Hepatocyte (in vitro differentiated cells): ENCODE measurements at places on chromosomes 16 and 17. TPM values are rescaled to one million over a fixed set of nuclear protein-coding genes. Genes with fewer than 3 reads are reported as not detected.
A peak's percentile ranks its signal among the peaks of the same experiment; 100 is the strongest.

RAB37 gene
- polyA plus RNA-seq = 7.0 and 11.8 TPM in 2 replicates

C16orf96 gene
- 0.15 TPM in 1 of 2 replicates, not detected in the other for polyA plus RNA-seq

USP43 gene
- 3.6 and 5.5 TPM in 2 replicates for polyA plus RNA-seq

HOXB3 gene
- 1.8 and 4.0 TPM in 2 replicates for polyA plus RNA-seq

ARL4D gene
- 93.2 and 99.9 TPM in 2 replicates for polyA plus RNA-seq

CCR7 gene
- 2.9 and 4.1 TPM in 2 replicates for polyA plus RNA-seq

ALOX15B gene
- 26.0 and 26.1 TPM in 2 replicates for polyA plus RNA-seq

INCA1 gene
- polyA plus RNA-seq = 4.1 and 5.5 TPM in 2 replicates

ZKSCAN2 gene
- polyA plus RNA-seq = 2.5 and 3.1 TPM in 2 replicates

ABCA8 gene
- 2.1 and 2.4 TPM in 2 replicates for polyA plus RNA-seq

C16orf95 gene
- polyA plus RNA-seq = 6.6 and 10.6 TPM in 2 replicates

NOD2 gene
- polyA plus RNA-seq = not detected in 2 replicates

CCL3 gene
- polyA plus RNA-seq = 17.0 and 22.2 TPM in 2 replicates

SPATA32 gene
- polyA plus RNA-seq = 0.19 and 0.31 TPM in 2 replicates

B4GALNT2 gene
- 0.40 and 0.88 TPM in 2 replicates for polyA plus RNA-seq

GRCh38 chr16:12539185-12539929 is 264.3 kb downstream of the CPPED1 start:
- peaks cover 8% of the 10 kb centered on the region for H3K4me1 ChIP-seq
- H3K36me3 ChIP-seq = no peaks in the 10 kb centered on the region
- H3K27ac ChIP-seq = no peak overlapping the region
- no peak overlapping the region for H3K4me3 ChIP-seq
- no peaks in the 10 kb centered on the region for H3K27me3 ChIP-seq
- peak; percentile 42 for DNase-seq

DNA sequence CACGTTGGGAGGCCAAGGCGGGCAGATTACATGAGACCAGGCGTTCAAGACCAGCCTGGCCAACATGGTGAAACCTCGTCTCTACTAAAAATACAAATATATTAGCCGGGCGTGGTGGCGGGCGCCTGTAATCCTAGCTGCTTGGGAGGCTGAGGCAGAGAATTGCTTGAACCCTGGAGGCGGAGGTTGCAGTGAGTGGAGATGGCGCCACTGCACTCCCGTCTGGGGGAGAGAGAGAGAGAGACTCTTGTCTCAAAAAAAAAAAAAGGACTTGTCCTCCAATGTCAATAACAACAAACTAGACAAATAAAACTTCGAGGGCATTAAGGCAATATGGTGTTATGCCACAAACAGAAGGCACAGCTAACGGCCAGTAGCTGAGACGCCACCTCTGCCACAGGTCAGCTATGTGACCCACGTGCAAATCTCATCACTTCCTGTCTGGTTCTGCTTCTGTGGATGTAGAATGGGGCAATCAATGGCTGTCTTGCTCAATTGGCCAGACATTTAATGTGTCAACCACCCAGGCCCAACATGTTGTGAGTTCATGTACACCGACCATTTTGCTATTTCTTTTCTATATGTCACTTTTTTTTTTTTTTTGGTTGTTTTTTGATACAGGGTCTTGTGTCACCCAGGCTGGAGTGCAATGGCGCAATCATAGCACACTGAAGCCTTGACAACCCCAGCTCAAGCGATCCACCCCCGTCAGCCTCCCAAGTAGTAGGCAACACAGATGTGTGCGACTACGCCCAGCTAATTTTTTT is 834 bp upstream of the TXNDC11 start:
- peak; percentile 44 for DNase-seq
- peak overlapping the region; percentile 94 for H3K27ac ChIP-seq
- no peaks in the 10 kb centered on the region for H3K36me3 ChIP-seq
- H3K27me3 ChIP-seq = no peaks in the 10 kb centered on the region
- peak overlapping the region; percentile 2 for H3K4me3 ChIP-seq

- no peak overlapping the region for H3K27ac ChIP-seq
- no peaks in the 10 kb centered on the region for H3K27me3 ChIP-seq
- no peak overlapping the region for H3K4me3 ChIP-seq
- DNase-seq = no peak
Measured at GRCh38 chr16:47644166-47644565, 183.0 kb downstream of the PHKB start.

DNA sequence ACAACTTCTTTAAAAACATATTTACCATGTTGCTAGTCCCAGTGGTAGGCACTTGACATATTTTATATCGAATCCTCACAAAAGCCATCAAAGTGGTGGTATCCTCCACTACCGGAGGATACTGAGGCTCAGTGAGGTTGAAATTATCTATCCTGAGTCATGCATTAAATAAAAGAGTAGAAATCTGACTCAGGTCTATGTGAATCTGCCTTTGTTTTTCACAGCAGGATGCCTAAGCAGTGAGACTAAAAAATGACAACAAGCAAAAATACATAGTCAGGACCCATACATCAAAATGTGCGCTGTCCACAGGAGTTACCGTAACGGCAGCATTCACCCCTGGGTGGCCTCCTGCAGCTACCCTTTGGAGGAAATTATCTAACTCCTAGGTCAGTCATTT is 17.7 kb downstream of the BRD7 start:
- no peak for DNase-seq
- H3K4me3 ChIP-seq = no peak overlapping the region
- no peak overlapping the region for H3K27ac ChIP-seq
- H3K36me3 ChIP-seq = peaks cover 3% of the 10 kb centered on the region

- DNase-seq = no peak
- no peak overlapping the region for H3K4me3 ChIP-seq
- no peak overlapping the region for H3K27ac ChIP-seq
Measured at GRCh38 chr16:4465977-4466779, 8.2 kb downstream of the NMRAL1 start.

GRCh38 chr17:7313088-7313889 is 1.9 kb downstream of the GPS2 start:
- H3K27me3 ChIP-seq = no peaks in the 10 kb centered on the region
- peak overlapping the region; percentile 46 for H3K27ac ChIP-seq
- H3K36me3 ChIP-seq = peaks cover 8% of the 10 kb centered on the region
- peaks cover 21% of the 10 kb centered on the region for H3K4me1 ChIP-seq

DNA sequence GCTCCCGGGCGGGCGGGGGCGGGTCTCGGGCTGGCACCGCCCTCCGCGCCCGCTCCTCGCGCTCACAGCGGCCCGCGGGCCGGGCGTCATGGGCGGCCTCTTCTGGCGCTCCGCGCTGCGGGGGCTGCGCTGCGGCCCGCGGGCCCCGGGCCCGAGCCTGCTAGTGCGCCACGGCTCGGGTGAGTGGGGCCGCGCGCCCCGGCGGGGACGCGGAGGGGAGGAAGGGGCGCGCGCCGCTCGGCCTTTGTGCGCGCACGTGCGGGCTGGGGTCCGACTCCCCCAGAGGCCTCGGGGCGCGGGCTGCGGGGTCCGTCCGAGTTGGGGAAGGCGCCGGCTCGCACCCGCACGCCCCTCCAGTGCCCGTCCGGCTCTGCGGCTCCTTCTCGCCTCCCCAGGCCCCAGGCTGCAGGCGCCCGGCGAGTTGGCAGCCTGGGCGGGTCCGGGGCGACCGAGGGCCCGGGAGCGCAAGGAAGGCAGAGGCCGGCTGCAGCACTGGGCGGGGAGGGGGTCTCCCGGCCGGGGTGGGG is at the start of gene NME4:
Gene NME4, plus strand, starts transcription at position 65 of the 527 bp plus-strand sequence. Its CDS starts 24 bp downstream, at position 89.
- peak; percentile 73 for DNase-seq
- H3K4me3 ChIP-seq = peak within 1 kb of the TSS; percentile 82
- H3K27ac ChIP-seq = peak within 1 kb of the TSS; percentile 87
- no peaks in the 10 kb centered on the region for H3K36me3 ChIP-seq
- peaks cover 19% of the 10 kb centered on the region for H3K4me1 ChIP-seq
- no peaks in the 10 kb centered on the region for H3K27me3 ChIP-seq

DNA sequence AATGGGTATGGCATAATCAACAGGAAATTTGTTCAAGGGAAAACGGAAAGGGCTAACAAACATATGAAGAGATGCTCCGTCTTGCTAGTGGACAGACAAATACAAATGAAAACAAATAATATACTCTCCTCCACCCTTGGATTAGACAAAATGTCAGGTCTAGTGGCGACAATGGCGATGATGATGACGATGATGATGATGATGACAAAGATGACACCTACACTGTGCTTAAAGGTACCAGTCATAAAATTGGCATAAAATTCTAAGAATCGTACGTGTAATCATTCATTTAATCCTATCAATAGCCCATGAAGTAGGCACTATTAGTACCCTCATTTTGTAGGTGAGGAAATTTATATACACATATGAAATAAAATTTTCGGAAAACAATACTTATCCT is 174.6 kb downstream of the PMP22 start:
- no peak overlapping the region for H3K27ac ChIP-seq
- H3K27me3 ChIP-seq = peaks cover 6% of the 10 kb centered on the region
- H3K4me3 ChIP-seq = no peak overlapping the region
- H3K4me1 ChIP-seq = no peaks in the 10 kb centered on the region
- no peaks in the 10 kb centered on the region for H3K36me3 ChIP-seq
- DNase-seq = no peak

DNA sequence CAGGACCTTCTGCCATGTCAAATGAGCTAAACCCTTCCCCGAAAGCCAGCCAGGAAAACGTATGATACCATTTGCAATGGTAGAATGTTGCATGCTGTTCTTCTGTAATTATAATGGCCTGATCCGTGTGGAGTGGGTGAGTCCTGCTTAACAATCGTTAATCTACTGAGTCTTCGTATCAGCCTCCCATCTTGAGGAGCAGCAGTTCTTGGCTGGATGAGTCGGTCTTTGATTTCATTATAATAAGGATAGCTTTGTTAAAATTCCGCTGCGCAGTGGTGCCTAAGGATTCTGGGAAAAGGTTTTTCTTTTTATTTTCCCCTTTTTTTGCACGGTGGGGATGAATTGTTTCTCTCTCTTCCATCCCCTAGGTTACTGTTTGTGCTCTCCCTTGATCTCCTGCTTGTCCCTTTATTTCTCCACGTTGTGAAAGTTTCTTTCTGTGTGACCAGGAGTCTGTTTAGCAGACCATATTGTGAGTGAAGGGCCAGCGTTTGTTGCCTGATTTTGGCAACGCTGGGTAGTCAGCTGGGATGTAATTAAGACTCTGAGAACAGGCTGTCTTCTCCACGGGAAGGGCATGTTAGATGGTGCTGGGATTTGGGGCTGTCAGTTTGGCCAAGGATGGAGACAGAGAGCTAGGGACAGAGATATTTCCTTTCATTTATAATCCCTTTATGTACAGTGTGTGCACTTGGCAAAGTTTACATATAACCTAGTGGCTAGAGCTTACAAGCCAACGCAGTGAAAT is 263.0 kb downstream of the FTO start:
- DNase-seq = no peak
- no peaks in the 10 kb centered on the region for H3K4me1 ChIP-seq
- no peaks in the 10 kb centered on the region for H3K27me3 ChIP-seq
- H3K4me3 ChIP-seq = no peak overlapping the region

GRCh38 chr16:27483624-27484023 is 66.1 kb downstream of the GTF3C1 start:
- H3K27ac ChIP-seq = no peak overlapping the region
- no peak overlapping the region for H3K4me3 ChIP-seq
- no peaks in the 10 kb centered on the region for H3K27me3 ChIP-seq
- H3K4me1 ChIP-seq = no peaks in the 10 kb centered on the region
- DNase-seq = no peak

- H3K27ac ChIP-seq = no peak overlapping the region
- H3K36me3 ChIP-seq = no peaks in the 10 kb centered on the region
- DNase-seq = no peak
- H3K4me3 ChIP-seq = no peak overlapping the region
- no peaks in the 10 kb centered on the region for H3K27me3 ChIP-seq
Measured at GRCh38 chr17:12673788-12674187, 8.1 kb downstream of the MYOCD start.

GRCh38 chr17:70295731-70296130 is 126.4 kb downstream of the KCNJ2 start:
- H3K27me3 ChIP-seq = no peaks in the 10 kb centered on the region
- no peaks in the 10 kb centered on the region for H3K36me3 ChIP-seq
- no peak for DNase-seq
- H3K4me1 ChIP-seq = no peaks in the 10 kb centered on the region
- H3K4me3 ChIP-seq = no peak overlapping the region

DNA sequence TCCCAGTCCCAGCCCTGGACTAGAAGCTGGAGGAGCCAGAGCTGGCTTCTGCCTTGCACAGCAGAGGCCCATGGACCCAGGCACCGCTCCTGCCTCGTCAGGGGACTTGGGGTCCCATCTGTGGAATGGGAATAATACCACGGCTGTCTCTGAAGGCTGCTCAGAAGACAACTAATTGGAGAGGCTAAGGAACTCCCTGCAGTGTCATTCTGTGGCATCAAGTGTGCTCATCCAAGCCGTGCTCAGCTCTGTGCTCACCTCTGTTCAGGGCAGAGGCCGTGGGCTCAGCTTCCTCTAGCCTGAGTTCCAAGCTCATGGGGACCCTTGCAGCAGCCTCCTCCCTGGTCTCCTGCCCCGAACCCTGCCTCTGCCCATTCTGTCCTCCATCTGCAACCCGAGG is 31.8 kb downstream of the BEAN1 start:
- no peak overlapping the region for H3K4me3 ChIP-seq
- DNase-seq = no peak
- no peaks in the 10 kb centered on the region for H3K4me1 ChIP-seq
- peaks cover 10% of the 10 kb centered on the region for H3K27me3 ChIP-seq

DNA sequence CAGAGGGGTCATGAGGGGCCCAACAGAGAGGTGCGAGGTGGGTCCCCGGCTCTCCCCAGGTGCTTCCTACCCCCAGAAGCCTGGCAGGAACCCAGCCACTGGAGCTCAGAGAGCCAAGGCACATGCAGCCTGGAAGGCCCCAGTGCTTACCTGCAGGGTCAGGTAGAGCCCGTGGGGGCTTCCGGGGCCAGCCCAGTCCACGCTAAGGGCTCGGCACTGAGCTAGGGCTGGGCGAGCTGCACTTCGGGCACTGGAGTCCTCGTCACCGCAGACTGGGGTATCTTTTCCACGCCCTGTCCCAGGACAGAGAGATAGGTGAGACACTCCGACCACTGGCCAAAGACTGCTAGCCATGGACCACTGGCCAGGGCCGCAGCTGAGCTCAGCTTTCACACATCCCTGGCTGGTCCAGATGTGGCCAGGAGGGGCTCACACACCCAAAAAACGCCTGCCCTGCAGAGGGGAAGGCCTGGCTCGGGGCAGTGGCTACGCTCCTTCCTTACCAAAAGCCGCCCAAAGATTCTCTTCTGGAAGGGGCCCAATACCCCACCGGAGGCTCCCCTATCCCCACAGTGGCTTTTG is 7.4 kb downstream of the KIFC3 start:
- H3K27me3 ChIP-seq = no peaks in the 10 kb centered on the region
- no peaks in the 10 kb centered on the region for H3K36me3 ChIP-seq
- H3K4me3 ChIP-seq = no peak overlapping the region

DNA sequence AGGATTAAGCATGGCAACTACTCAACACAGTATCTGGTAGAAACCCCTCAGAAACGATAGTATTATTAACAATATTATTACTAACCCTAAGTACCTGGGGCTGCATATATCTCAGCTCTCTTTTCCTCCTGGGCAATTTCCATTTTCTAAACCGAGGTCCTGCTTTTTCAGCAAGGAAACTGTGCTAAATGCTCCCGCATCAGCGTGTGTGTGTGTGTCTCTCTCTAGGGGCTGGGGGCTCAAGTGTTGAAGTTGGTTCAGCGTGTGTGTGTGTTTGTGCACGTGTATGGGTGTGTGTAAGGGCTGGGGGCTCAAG is 169.3 kb upstream of the MAF start:
- H3K4me3 ChIP-seq = peak overlapping the region; percentile 45
- DNase-seq = no peak
- peak overlapping the region; percentile 94 for H3K27ac ChIP-seq
- H3K27me3 ChIP-seq = no peaks in the 10 kb centered on the region

GRCh38 chr17:58960068-58960467 is 146.6 kb downstream of the TRIM37 start:
- no peaks in the 10 kb centered on the region for H3K27me3 ChIP-seq
- no peak overlapping the region for H3K27ac ChIP-seq
- no peaks in the 10 kb centered on the region for H3K4me1 ChIP-seq
- DNase-seq = peak; percentile 50
- H3K36me3 ChIP-seq = no peaks in the 10 kb centered on the region
